CD4-positive, alpha-beta T cell treated with Interleukin-4 for 1 hour (primary cell): ENCODE measurements at places on chromosomes 12 and 14.

- no peak for DNase-seq
Observed at GRCh38 chr12:52019113-52019770, 12.5 kb downstream of the TAMALIN start.

- DNase-seq = no peak
Observed at GRCh38 chr12:70468741-70469140, 102.7 kb downstream of the KCNMB4 start.

GRCh38 chr12:13186302-13186701 is 10.2 kb upstream of the EMP1 start:
- no peak for DNase-seq

- DNase-seq = no peak
Observed at GRCh38 chr12:25971654-25972041, 13.2 kb downstream of the RASSF8 start.

- DNase-seq = no peak
Observed at GRCh38 chr14:103186909-103187586, 63.8 kb downstream of the TNFAIP2 start.

GRCh38 chr12:4261655-4262054 is 11.9 kb upstream of the CCND2 start:
- no peak for DNase-seq

DNA sequence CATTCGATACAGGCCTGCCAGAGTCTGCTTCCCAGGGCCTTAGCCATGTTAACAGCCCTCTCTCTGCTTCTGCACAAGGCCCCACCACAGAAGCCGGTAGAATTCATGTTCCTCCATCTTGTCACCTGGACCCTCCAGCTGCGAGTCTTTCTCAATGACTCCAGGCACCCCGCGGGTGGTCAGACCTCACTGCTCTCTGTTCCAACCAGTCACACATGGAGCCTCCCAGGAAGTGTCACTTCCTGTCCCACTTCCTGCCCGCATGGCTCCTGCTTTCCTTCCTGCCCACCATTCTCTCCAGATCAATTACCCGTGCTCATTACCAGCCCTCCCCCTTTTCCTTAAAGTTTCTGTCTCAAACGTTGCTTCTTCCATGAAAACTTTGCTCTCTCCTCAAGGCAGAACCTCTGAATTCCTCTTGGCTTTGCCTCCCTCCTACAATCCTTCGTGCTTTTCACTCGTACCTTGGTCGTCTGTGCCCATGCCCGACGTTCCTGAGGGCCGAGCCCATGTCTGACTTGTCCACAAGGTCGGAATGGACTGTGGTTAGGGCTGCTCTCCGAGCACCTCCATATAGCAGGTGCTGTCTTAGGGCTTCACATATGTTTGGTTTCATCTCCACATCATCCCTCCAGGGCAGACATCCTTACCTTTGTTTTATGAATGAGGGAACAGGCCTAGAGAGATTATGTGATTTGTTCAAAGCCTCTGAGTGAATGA is 172.1 kb downstream of the TSPAN9 start:
- DNase-seq = no peak

DNA sequence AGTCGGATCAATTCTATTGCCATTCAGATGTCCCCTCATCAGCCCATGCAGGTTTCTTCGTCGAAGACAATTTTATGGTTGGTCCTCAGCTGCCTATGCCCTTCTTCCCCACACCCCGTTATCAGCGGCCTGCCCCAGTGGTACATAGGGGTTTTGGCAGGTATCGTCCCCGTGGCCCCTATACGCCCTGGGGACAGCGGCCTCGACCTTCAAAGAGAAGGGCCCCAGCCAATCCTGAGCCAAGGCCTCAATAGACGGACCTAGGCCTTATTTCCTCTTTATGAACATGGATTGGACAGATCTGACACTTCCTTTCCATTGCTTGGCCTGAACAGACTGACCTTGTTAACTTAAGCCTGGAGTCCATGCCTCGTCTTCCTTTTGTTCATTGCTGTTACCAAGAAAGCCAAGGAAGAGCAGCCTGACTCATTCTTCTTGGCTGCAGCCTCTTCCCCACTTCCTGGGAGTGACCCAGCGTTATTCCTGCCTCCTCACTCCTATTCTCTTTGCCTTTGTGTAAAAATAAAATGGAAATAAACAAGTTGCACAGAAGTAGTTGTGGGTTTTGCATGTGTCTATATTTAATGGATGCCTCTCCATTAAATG is 156.5 kb upstream of the AMIGO2 start:
- no peak for DNase-seq

DNA sequence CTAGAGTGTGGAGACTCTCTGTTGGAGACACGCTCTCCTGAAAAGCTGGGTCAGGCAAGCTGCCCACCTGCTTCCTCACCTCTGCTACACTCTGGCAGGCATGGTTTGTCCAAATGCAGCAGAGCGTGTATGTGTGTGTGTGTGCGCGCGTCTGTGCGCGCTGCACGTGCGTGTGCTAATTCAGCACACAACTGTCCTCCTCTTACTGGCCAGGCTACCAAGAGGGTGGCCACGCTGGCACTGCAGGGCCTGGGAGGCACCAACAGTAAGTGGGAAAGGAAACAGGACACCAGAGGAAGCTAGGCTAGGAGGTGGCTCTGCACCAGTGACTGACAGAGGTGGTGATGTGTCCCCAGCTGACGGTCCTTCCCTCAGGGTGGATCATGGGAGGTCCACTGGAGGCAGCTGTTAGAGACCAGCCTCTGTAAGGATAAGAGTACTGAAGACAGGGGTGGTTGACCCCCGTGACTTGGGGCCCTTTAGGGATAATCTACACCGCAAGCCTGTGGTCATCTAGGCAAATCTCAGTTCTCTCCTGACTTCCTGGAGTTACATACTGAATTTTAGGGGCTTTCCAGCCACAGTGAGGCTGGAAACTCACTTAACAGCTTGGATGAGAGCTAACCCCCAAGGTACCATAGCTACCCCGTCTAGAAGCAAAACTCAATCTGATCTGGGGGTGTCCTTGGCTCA is 15.6 kb upstream of the TFCP2 start:
- DNase-seq = no peak

DNA sequence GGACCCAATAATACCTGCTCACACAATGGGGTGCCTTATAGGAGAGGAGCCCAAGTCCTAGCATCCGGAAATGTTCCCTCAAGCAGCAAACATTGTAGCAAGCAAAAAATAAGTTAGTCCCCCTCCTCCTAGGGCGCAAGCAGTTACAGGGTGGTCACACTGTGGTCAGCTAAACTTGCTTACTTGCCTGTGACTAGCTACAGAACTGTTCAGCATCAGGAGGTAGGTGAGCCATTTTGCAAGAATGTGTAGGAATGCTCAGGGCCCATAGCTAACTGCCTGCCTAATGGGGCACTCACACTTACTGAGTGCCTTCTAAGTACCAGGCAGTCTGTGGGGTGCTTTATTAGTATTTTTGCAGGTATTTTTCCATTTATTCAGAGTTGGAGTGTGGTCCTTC is 154.6 kb upstream of the GRIN2B start:
- no peak for DNase-seq

- DNase-seq = no peak
Observed at GRCh38 chr12:646442-647384, 16.5 kb downstream of the NINJ2 start.

- DNase-seq = no peak
Observed at GRCh38 chr12:67916266-67916970, 72.8 kb upstream of the IFNG-AS1 start.

- no peak for DNase-seq
Observed at GRCh38 chr12:22313286-22313962, 21.1 kb downstream of the ST8SIA1 start.

- no peak for DNase-seq
Observed at GRCh38 chr12:52806169-52806811, 7.6 kb downstream of the KRT4 start.

- DNase-seq = no peak
Observed at GRCh38 chr14:51620056-51620455, 31.7 kb upstream of the FRMD6 start.

- peak; percentile 75 for DNase-seq
Observed at GRCh38 chr12:56687223-56688128, 608 bp downstream of the PTGES3 start.

- DNase-seq = no peak
Observed at GRCh38 chr12:65327207-65328076, 49.0 kb downstream of the MSRB3 start.

DNA sequence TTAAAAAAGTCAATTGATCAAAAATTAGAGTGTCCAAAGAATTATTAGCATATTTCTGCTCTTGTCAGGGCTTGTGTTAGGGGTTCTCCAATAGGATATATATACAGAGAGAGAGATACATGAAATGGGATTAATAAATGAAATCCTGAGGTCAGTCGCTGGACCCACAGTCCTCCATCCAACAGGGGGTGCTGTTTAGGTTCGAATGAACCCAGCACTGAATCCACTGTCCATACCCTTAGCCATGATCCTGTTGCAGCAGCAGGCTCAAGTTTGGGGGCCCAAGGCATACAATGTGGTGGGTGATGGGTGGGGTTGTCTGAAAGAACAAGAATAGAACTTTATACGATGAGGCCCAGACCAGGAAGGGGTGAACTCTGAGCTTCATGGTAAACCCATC is 780 bp upstream of the MYO1H start:
- no peak for DNase-seq

GRCh38 chr12:24561882-24562770 is 386.8 kb downstream of the BCAT1 start:
- peak; percentile 14 for DNase-seq

DNA sequence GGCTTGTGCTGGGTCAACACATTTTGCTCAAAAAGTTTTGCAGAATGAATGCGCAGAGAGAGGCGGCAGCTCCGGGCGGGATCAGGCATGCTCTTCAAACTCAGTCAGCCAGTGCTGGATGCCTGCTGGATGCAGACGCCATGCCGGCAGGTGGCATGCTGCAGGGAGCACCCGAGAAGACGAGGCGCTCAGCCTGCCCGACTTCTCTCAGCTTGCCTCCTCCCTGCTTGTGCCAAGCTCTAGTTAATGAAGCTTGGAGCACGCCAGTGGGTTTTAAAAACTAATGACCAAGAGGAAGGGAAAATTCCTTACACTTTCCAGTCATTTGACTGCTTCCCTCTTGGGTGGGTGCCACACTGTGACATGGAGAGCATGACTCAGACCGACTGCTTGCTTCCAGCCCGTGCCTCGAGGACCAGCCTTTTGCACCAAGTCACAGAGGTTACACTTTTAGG is 39.8 kb downstream of the SLC24A4 start:
- DNase-seq = no peak

DNA sequence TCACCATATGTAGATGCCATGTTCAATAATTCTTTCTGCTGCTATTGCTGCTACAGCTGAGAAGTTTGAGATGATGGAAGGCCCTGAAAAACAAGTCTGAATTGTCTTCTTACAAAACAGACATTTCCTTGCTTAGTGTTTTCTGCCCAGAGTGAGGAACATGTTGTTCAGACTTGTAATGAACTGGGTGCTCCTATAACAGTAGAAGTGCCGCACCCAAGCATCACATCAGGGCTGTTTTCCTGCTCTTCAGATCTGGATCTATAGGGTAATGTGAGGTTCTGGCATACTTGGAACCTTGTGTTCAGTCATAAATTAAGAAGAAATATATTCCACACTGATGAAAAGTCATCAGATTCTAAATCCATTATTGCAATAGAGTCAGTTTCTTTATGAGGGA is 171.9 kb upstream of the DIO2 start:
- no peak for DNase-seq

- DNase-seq = no peak
Observed at GRCh38 chr12:88419794-88420193, 160.5 kb downstream of the KITLG start.

GRCh38 chr12:94589591-94590001 is 60.8 kb downstream of the TMCC3 start:
- DNase-seq = no peak

DNA sequence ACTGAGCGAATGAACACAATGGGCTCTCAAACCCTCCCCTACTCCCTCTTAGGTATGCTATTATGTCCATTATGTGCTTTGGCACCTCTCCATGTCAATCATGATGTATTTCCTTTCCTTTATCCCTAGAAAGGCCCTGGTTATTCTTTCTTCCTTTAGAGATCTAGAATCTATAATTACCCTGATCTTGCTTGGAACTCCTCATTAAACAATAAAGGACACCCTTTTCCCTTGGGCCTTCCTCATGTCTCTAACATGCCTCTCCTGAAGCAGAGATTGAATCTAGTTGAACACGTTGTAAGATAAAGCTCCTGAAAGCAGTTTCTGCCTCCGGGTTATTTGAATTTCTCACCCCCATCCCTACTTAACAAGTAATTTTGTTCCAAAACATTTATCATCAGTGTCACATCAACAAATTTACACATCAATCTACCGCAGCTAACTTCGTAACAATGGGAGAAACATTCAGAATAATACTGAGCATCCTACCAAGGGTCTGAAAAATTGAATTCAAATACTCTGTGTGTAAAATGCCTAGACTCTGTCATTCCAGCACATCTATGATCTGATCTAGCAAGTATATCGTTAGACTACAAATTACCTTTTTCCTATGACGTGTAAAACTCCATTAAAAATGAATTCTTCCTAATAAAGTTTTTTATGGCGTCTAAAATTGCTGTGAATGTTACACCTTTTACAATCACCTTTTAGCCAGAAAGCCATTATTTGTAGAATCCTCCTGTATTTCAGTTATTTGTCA is 5.4 kb downstream of the USP44 start:
- no peak for DNase-seq

DNA sequence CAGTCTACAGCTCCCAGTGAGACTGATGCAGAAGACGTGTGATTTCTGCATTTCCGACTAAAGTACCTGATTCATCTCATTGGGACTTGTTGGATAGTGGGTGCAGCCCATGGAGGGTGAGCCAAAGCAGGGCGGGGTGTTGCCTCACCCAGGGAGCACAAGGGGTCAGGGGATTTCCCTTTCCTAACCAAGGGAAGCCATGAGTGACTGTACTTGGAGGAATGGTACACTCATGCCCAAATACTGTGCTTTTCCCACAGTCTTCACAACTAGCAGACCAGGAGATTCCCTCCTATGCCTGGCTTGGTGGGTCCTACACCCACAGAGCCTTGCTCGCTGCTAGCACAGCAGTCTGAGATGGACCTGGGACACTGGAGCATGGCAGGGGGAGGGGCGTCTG is 21.0 kb upstream of the ABCC9 start:
- DNase-seq = no peak

DNA sequence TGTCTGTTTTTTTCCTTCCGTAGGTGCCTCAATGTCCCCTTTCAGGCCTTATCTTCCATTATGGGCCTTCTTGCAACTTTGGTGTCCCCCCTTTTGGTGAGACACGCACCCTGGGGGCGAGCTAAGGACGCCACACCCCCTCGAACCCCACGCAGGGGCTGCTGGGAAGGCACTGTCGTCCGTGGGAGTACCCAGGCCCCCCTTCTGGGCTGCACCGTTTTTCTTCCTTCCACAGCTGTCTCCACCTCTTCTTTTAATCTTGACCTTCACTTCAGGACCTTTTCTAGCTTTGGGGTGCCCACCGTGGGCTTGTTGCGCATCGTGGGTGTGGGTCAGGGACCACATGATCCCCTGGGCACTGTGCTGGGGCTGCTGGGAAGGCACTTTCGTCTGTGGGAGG is 271.8 kb downstream of the ALG10 start:
- no peak for DNase-seq

GRCh38 chr14:33781236-33781635 is 169.6 kb downstream of the EGLN3 start:
- no peak for DNase-seq

DNA sequence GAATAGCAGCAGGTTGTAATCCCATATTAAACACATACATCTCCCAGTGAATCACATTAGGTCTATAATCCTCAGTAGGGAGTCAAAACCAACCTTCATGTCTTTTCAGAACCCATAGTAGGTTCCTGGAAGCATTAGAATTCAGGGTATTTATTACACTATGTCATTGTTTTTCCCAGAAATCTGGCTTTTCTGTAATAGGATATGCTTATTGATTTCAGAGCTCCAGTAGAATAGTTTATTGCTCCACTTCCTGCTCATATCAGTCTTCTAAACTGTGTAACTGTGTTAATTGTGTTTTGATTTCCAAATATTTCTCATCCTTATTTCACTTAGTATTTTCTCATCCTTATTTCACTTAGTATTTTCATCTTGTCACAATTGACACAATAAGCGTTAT is 268.0 kb downstream of the CCDC59 start:
- no peak for DNase-seq
